IMR-90 (cell line): ENCODE measurements at places on chromosomes 16 and 17. TPM values are rescaled to one million over a fixed set of nuclear protein-coding genes. Genes with fewer than 3 reads are reported as not detected.

DNA sequence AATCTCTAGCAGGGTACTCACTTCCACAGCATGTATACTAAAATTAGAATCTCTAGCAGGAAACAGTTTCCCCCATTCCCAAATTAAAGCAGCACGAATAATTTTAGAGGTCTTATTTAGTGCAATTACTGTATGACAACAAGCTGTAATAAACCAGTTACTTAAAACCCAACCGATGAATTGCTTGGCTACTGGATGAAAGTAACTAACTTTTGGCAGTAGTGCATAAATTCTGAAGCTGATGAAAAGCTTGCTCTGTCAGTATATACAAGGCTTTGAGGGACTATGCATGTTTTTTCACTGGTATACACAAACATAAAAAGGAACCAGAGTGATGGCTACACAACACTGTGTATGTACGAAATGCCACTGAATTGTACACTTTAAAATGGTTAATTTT is 89.4 kb downstream of the CFDP1 start:
- DNase-seq, result no peak

DNA sequence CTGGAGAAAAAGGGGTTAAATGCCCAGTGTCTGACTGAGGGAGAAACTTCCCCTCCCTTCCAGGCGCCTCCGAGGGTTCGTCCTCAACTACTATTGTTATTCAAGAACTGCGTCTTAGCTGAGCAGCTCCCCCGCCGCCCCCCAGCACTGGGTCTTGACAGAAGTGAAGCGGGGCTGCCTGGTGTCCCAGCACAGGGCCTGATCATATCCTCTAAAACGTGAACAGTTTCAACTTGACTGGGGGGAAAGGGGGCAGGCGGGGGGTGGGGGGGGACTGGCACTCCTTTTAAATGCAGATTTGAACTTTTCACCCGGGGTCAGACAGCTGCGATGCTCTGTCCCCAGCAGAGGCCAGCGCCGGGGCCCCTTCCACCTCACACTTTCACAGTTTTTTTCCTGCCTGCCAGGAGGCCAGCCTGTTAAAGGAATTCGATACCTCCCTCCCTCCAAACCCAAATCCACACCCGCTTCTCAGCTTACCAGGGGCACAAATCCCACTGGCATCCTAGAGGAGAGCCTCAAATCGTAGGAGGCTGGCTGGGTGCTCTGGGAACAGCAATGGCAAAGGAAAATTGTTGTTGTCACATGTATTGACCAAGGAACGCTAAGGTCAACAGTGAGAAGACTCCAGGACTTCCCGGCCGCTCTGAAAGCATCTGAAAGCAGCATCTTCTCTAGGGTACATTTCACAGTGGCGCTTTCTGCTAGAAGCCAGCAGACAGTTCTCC is 14.5 kb downstream of the ZFHX3 start:
- DNase-seq, result no peak

GRCh38 chr16:57072616-57073275 is 19.6 kb upstream of the CPNE2 start:
- no peak for DNase-seq

DNA sequence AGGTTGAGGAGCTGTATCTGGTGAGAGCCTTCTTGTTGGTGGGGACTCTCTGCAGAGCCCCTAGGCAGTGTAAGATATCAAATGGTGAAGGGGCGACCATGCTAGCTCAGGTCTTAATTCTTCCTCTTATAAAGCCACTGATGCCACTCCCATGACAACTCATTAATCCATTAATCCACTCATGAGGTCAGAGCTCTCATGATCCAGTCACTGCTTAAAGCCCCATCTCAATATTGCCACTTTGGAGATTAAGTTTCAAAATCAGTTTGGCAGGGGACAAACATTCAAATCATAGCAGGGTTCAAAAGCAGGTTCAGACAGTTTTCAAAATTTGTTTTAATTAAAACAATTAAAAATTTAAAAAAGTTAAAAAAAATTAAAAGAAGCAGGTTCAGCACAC is 13.1 kb upstream of the SPECC1 start:
- DNase-seq, result no peak

Gene CD7
- polyA plus RNA-seq, result not detected in 2 replicates
